Fibroblast of pulmonary artery (primary cell): ENCODE measurements at places on chromosomes 1 and 21.
A peak's percentile ranks its signal among the peaks of the same experiment; 100 is the strongest.

DNA sequence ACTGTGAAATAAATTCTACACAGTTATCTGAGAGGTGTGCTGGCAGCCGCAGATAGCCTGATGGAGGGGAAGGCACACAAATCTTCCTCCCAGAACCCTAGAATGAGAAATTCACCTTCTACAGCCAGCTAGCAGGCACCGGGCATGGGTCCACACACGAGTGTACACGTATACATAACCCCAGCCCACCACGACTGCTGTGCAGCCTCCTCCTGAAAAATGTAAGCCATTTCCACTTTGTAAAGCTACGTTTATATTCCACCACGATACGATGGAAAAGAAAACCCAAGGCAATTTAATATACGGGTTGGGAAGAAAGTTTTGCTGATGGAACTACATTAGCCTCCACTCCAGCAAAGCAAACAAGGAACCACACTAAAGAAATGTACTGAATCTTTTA, 1.8 kb downstream of the BTG3 start:
- DNase-seq = peak; percentile 30

DNA sequence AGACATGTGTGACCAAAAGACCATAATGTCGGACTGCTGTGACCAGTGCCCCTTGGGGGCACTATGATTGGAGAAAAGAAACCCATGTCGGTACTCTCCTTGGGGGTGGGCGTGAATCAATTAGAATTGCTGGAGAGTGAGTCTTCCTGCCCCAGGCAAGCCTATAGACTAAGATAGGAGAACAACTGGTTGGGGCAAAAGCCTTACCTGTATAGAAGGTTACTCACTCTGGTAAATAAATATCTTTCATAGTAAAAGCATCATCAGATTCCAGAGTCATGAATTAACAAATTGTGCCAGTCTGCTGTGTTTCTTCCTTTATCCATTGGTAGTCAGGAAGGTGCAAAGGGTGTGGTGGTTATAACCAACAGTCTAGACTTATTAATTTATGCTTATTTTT, 2.9 kb upstream of the PTGFRN start:
- no peak for DNase-seq

- no peak for DNase-seq
Observed at GRCh38 chr1:211827051-211827450, 3.5 kb downstream of the LPGAT1 start.

- DNase-seq = no peak
Observed at GRCh38 chr1:118558933-118559332, 373.9 kb upstream of the SPAG17 start.

DNA sequence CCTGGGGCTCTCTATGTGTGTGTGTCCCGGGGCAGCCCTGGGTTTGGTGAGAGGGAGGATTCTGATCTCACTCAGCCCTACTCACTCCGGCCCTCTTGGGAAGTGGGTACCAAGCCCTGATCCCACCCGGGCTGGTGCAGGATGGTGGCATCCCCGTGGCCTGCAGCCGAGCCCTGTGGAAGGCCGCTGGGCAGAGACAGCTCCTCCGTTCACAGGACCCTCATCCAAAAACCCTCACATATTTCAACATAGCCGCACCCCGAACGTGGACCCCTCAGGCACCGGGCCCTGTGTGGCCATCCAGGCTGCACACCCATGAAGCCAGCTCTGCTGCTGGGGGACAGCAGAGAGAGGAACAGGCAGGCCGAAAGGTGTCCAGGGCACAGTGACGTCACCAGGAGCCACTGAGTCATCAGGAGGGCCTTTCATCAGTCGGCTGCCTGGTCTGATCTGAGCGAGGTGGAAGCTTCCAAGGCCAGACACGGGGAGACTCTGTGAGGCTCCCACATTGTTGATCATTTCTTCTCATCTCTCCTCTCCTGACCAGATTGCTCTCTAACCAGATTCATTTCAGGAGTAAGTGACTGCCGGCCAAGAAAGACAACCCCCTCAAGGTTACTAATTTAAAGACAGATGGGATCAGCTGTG, 16.2 kb upstream of the GPR157 start:
- peak; percentile 50 for DNase-seq

DNA sequence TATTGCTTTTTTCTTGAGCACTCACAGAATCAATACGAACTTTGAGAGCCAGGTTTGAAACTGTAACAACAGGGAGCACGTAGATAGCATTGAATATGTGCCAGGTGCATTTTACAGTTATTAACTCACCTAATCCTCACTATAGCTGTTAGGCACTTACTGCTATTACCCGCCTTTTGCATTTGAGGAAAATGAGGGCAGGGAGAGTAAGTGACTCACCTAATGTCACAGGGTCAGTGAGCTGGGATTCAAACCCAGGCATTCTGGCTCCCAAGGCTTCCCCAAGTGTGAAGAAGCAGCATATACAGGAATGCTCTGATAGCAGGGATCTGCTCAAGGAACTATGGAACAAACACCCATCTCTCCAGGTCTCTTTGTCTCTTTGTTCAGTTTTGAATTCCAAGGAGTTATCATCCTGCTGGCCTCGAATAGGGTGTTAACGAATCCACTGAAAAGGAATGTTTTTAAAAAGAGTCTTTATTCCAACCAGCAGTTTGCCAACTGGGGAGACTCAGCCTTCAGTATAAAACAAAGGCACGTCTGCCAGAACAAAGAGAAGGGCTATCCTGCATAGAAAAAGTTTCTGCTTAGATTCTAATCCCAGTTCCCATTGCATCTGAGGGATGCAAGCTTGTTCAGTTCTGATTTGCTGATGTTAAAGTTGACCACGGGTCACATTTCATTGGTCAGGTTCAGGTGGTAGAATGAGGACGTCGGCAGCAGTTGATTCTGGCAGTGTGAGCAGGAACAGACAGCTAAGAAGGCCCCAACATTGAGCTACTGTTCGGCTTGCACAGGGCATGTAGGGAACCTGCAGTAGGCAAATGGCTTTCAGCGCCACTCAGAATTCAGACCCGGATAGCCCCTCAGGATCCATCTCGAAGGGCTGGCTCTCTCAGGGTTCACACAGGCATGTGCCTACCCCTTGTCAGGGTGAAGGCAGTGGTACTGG, 22.1 kb downstream of the TRIM67 start:
- DNase-seq = no peak

DNA sequence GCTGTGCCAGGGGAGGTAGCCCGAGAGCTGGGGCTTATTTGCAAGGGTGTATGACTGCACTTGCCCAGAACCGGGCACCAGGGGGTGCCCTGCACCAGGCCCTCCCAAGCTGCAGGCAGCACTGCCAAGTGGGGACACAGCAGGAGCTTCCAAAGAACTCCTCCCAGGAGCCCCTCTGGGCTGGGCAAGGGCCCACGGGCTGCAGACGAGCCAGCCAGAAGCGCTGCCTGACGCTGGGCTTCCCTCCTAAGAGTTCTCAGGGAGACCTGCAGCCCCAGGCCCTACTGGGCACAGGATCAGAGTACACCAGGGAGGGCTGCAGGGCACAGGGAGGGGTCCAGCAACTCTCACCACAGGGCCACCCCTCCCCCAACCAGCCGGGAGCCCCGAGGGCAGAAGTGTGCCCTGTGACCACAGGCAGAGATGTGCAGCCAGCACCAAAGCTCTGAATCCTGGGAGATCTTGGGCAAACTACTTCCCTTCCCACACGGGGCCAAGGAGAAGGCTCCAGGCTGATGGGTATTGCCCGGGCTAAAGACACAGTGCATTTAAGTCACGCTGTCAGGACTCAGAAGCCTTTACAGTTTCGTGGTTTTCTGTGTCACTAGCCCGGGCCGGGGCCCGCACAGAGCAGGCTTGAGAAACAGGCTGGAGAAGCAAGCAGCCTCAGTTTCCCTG, 63.4 kb downstream of the KCNAB2 start:
- DNase-seq = peak; percentile 52

- peak; percentile 88 for DNase-seq
Observed at GRCh38 chr21:17688912-17689874, 76.5 kb upstream of the BTG3 start.

DNA sequence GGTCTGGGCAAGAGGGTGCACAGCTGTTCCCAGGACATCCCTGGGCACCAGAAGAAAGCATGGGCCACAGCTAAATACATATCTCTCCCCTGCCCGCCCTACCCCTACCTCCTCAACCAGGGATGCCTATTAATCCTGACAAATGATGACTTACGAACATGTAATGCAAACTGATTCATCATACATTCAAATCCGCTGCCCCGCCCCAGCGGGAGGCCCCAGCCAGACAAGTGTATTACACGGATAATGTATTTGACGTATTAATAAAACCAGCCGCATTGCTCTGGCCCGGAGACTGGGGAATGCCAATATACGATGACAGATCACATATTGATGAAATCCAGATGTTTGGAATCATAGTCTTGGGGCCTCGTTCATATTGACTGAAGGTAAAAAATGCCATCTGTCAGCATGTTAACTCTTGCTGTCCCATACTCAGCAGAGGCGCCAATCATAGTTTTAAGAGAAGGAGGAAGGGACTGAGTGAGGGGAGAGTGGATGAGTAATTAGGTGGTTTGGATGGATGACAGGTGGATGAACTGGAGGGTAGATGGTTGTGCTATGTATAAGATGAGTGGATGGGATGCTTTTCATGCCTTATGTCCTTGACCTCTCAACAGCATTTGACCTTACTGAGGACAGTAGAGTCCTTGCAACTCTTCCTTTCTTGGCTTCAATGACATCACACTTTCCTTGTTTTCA, 68.2 kb downstream of the TMEM53 start:
- DNase-seq = no peak

GRCh38 chr21:45109831-45110492, 35.6 kb downstream of the ADARB1 start:
- no peak for DNase-seq

GRCh38 chr1:10692401-10693021, 103.9 kb downstream of the CASZ1 start:
- DNase-seq = no peak

- no peak for DNase-seq
Observed at GRCh38 chr1:240199758-240200645, 108.3 kb downstream of the FMN2 start.

DNA sequence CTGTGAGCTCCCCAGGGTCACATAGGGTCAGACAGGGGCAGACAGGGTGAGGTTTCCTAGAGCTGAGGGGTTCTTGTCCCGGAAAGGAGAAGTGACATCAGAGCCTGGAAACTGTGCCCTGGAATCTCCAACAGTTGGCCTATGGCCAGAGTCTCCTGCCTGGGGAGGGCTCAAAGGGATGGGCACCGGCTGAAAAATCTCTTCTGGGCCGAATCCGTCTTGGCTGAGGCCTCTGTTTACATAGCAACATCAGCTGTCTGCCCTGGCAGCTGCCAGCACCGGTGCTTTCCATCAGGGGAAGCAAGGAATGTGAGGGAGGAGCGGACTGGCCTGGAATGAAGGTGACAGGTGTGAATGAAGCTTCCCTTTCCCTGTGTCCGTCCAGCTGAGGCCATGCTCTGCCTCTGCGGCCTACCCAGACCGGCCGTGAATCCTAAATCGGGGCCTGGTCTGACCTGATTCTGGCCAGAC, 30.7 kb downstream of the VASH2 start:
- DNase-seq = peak; percentile 14

- DNase-seq = peak; percentile 91
Observed at GRCh38 chr1:201268604-201269151, 14.6 kb upstream of the PKP1 start.

- DNase-seq = no peak
Observed at GRCh38 chr1:204473400-204473965, 21.1 kb downstream of the PIK3C2B start.

DNA sequence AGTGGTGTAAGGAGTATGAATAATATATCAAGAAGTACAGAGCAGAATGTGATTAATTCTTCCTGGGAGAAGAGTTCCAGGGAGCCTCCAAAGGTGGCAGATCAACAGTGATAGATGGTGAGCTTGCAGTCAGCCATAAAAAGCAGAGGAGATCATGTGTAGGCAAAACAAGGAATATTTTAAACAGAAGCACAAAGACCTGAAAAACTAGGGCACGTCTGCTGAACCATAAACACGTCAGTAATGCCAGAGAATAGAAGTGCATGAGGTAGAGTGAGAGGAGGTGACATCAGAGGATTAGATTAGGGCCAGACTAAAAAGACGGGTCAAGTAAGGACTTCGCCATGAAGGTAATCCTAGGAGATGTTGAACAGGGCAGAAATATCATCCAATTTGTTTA, 151.8 kb downstream of the EIF4G3 start:
- no peak for DNase-seq

DNA sequence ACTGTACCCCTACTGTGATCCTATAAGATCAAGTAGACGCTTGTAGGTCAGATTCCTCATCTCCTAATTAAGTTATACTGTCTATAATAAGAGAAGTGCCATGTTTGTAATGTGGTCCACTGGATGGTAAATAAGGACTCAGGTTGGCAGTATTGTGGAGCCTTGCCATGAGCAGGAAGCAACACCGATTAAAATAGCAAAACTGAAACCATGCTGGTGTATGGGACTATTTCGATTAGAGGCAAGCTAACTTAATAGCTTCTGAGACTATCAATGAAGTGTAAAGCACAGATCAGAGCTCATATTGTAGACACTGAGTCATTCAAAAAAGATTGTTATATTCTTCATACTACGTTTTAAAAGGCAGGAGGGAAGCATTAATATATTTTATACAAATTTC, 348.8 kb downstream of the HHAT start:
- no peak for DNase-seq

DNA sequence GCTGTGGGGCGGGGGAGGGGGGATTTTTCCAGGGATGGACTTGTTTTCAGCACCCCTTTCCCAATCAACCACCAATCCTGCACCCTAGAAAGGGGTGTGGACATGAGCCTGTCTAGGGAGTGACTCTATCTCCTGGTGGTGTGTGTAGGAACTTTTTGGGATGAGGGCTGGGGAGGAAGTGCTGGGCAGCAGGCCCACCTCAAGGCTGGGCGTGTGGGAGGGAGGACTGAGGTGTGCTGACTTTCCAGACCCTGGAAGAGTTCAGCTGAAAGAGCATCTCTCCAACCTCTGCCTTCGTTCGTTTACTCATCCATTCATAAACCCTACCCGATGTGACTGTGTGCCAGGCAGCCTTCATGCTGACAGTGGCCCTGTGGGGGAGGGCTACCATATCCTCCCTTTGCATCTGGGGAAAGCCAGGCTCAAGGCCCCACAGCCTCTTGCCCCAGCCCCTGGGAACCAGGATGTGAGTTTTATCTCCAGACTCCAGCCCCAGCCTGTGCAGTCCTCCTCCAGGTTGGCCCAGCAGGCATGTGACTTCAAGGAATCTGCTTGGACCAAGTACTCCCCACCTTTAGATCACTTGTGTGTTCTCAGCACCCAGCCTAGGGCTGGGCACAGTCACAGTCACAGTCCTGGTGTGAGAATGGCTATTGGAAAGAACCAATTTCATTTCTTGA, 6.7 kb downstream of the KNCN start:
- DNase-seq = no peak

GRCh38 chr1:151012684-151013471, 4.6 kb downstream of the PRUNE1 start:
- DNase-seq = peak; percentile 56

DNA sequence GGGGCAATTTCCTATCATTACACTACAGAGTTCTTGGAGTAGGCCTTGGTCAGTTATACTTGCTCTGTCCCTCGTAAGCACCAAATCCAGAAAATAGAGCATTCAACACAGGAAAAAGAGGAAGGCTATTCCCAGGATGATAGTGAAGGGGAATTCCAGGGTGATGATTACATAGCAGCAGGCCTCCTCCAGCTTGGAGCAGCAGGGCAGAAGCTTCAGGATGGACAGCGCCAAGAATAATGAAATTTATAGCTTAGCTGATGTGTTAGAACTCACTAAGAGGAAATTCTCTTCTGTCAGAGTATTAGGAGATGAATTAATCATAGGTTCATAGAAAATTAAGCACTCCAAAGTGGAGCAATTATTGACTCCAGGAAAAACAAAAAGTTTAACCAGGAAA, 10.8 kb upstream of the SMAP2 start:
- peak; percentile 73 for DNase-seq

- DNase-seq = no peak
Observed at GRCh38 chr21:26473471-26473870, 99.6 kb downstream of the CYYR1 start.

- DNase-seq = peak; percentile 50
Observed at GRCh38 chr1:61170328-61171238, 88.2 kb downstream of the NFIA start.
